ENCODE measurements at places on chromosomes 11 and 22. TPM values are rescaled to one million over a fixed set of nuclear protein-coding genes. Genes with fewer than 3 reads are reported as not detected.

PLEKHB1 gene
- 1.6 TPM for total RNA-seq

CBLIF gene
- not detected for total RNA-seq

CLDN5 gene
- 2.1 TPM for total RNA-seq

ADORA2A gene
- 5.4 TPM for total RNA-seq

ZC3H12C gene
- total RNA-seq: 4.7 TPM

FADS3 gene
- 137 TPM for total RNA-seq

CRYBB2 gene
- not detected for total RNA-seq

SPTBN2 gene
- 0.85 TPM for total RNA-seq
